ELR (cell line): ENCODE measurements at places on chromosomes 16 and 17.

GRCh38 chr16:86354641-86355513 lies 155.4 kb upstream of the FOXF1 start:
- peak; percentile 90 for DNase-seq

GRCh38 chr16:21277927-21278706 lies at the start of gene CRYM:
TSS of gene CRYM (minus strand) at chr16:21278290. CDS start at chr16:21278251, 39 bp downstream.
- DNase-seq: peak; percentile 45

DNA sequence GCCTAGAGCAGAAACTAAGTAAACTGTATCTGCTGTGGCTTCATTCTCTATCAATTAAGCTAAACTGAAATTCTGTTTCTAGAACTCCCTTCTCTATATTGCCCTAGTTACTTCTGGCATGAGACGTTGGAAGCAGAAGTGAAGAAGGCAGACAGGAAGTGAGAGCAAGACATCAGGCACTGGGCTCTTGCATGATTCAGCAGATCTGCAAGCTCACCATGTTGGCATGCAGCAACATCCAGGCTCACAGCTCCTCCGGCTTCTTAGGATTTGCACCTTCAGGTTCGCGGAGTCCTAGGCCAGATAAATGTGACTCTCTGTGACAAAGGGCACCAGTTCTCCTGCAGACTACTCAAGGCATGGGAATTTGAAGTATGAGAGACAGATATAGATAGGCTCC lies 148.3 kb downstream of the CDH8 start:
- peak; percentile 22 for DNase-seq

GRCh38 chr16:87423429-87423828 lies 31.3 kb downstream of the MAP1LC3B start:
- no peak for DNase-seq

GRCh38 chr17:53273126-53273525 lies 549.6 kb upstream of the KIF2B start:
- DNase-seq: no peak

- DNase-seq: no peak
Measured at GRCh38 chr16:56777001-56777400, 47.1 kb downstream of the NUP93 start.

- no peak for DNase-seq
Measured at GRCh38 chr17:64947152-64947551, 27.9 kb upstream of the LRRC37A3 start.

DNA sequence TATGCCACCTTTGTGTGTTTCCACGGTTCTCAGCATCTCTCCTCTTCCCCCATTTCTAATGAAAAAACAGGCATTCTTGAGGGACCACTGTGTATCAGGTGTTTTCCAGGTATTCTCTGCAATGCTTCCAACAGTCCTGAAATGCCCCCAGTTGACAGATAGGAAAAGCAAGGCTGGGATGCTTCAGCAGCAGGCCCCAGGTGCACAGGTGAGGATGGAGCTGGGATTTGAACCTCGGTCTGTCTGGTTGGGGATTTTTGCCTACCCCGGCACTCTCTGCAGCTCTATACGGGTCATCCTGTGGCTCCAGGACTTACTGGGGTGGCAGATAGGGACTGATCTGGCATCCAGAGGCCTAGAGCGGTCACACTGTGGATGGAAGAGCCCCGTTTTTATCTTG lies 180.5 kb upstream of the GSE1 start:
- no peak for DNase-seq

- DNase-seq: no peak
Measured at GRCh38 chr16:83854420-83854819, 44.5 kb upstream of the MLYCD start.

DNA sequence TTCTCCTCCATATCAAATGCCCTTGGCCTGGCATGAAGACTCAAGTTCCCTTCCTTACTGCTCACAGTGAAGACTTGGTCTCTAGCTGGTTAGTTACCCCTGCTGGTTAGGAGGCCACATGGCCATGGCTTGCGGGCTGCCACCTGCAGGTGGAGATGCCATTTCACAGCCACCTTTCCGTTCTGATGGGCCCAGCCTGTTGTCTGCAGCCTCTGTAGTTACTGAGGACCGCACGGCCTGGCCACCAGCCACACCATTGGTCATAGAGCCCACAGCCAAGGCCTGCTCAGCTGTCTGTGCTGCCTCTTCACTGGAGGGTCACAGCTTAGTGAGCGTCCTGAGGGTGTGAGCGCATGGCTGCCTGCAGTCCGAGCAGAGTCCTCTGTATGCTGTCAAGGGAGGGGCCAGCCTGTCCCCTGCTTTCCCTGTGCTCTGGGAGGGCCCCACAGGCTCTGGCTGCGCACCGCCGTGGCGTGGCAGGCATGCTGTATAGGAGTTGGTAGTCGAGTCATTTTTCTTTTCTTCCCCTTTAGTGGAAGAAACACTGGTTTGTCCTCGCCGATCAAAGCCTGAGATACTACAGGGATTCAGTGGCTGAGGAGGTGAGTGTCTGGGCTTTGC lies 59.2 kb downstream of the PLD6 start:
- DNase-seq: peak; percentile 29

GRCh38 chr17:81870131-81870980 lies 781 bp downstream of the ARHGDIA start:
- DNase-seq: peak; percentile 83

DNA sequence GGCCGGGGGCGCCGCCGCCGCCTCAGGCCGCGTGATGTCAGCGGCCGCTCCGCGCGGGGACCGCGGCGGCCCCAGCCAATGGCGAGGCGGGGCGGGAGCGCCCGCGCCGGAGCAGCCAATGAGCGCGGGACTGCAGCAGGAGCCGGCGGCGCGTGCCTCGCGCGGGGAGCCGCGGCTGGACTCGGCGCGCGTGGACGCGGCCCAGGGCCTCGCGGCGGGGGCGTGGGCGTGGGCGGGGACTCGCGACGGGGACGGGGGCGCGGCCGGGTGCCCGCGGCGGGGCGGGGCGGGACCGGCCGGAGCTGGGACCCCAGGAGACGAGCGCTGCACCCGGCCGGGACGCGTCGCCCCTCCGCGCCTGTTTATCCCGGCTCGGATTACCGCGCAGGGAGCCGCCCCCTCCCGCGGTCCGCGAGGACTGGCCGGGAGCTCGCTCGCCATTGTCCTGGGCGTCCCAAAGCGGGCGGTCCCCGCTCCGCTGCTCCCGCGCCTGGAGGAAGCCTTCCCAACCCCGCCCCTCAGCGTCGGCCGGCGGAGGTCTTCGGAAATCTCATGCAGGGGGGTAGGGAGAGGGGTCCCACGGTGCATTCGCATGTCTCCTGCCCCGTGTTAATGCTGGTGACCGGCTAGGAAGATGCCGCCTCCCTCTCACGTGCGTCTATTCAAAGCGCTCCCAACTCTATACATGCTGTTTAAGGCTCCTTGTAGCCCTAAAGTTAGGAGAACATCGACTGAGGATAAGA lies at the start of gene RNF157:
TSS of gene RNF157 (minus strand) at position 33 of the 743 bp plus-strand sequence. CDS start 253 bp downstream, outside the sequence.
- peak; percentile 56 for DNase-seq

GRCh38 chr16:56547120-56547948 lies 17.5 kb upstream of the MT4 start:
- peak; percentile 84 for DNase-seq

- DNase-seq: peak; percentile 69
Measured at GRCh38 chr16:56950881-56951771, 10.6 kb upstream of the CETP start.

DNA sequence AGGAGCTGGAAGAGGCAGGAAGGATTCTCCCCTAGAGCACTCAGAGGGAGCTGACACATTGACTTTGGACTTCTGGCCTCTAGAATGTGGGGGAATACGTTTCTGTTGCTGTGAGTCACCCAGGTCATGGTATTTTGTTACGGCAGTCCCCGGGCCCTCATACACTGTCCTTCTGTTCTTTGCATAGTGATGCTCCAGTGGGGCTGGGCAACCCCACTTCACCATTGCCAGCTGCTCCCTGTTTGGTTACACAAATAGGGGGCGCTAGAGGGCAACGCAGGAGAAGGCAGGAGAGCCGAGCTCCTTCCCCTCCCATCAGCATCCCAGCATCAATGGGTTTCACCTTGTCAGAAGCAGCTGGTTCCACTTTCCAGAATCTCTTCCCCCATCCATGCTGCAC lies 257.7 kb upstream of the FOXF1 start:
- peak; percentile 67 for DNase-seq

GRCh38 chr16:86531641-86532525 lies 21.6 kb downstream of the FOXF1 start:
- DNase-seq: no peak

DNA sequence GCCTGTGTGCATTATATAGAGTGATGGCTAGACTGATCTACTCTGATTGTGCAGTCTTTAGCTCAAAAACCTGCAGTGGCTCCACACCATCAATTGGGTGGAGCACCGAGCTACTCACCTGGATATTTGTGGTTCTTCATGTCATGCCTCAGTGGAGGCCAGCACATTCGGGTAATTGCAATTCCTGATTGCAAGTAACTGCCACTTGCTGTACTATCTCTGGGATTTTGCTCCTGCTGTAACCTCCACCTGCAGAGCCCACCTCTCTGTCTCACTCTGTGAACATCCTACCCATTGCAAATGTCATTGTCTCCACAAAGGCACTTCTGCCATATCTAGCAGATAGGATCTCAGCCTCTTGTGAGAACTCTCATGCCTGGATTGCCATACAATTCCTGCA lies 1.7 kb upstream of the CCL1 start:
- no peak for DNase-seq

DNA sequence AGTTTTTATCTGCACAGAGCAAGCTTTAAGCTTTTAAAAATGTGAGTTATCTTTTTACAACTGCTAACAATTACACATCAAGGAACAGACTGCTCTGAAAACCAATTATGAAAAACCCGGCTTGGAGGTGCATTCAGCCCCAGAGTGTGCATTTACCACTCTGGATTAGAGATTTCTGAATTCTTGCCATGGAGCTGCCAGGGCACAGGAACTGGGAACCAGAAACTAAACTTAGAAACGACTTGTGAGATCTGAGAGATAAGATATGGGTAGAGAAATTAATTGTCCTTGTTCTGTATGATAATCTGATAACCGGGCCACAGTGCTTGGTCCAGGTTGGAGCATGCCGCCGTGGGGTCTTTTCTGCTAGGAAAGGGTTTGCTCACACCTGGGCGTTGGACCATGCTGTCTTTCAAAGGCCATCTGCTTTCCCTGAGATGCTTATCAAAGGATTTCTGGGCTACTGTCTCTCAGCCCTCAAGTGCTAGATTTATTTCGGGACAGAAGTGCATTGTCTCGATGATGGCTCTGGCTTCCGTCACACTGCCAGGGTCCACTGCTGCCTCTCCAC lies 210.0 kb downstream of the MAF start:
- no peak for DNase-seq

GRCh38 chr17:72407336-72407909 lies 286.6 kb downstream of the SOX9 start:
- peak; percentile 97 for DNase-seq

DNA sequence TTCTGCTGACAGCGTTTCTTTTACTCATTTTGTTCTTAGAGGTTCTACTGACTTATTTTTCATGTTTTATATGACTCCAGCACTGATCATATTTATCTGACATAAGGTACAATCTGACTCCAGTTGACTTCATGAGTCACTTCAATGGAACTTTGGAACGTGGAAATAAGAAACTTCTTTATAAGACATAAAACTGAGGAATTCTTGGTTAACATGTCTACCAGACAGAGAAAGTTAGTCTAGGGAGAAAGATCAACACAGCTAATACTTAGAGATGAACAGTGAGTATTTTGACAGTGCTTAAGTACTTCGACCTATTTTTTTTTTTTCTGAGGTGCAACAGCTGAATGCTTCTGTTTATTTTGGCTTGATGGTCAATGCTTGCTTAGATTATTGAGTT lies 679.5 kb downstream of the KCNJ2 start:
- peak; percentile 66 for DNase-seq

DNA sequence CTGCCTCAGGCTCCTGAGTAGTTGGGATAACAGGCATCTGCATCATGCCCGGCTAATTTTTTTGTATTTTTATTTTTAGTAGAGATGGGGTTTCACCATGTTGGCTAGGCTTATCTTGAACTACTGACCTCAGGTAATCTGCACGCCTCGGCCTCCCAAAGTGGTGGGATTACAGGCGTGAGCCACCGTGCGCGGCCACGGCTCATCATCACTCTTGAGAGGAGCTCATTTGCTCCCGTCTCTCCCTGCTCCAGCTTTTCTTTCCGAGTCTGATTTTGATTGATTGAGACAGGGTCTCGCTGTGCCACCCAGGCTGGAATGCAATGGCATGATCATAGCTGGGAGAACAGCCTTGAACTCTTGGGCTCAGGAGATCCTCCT lies 12.6 kb downstream of the PGS1 start:
- no peak for DNase-seq

DNA sequence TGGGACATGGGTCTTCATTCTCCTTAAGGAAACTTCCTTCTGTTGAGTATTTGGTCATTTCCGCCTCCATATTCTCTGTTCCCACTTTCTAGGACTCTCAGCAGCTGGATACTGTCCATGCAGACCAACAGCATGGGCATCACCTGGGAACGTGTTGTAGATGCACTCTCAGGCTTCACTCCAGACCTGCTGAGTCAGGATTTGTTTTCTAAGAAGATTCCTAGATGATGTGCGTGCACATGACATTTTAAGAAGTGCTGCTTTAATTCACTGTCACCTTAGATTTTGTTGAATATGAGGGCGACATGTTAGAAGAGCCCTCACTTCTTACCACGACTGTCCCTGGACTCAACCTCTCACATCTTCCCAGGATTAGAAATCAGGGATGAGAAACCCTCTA lies 10.0 kb upstream of the SDK2 start:
- no peak for DNase-seq

- no peak for DNase-seq
Measured at GRCh38 chr17:2563061-2563460, 30.4 kb upstream of the PAFAH1B1 start.

GRCh38 chr17:80203471-80203963 lies 16.6 kb downstream of the SGSH start:
- no peak for DNase-seq

GRCh38 chr17:36682773-36683172 lies 81.4 kb downstream of the MRM1 start:
- no peak for DNase-seq

DNA sequence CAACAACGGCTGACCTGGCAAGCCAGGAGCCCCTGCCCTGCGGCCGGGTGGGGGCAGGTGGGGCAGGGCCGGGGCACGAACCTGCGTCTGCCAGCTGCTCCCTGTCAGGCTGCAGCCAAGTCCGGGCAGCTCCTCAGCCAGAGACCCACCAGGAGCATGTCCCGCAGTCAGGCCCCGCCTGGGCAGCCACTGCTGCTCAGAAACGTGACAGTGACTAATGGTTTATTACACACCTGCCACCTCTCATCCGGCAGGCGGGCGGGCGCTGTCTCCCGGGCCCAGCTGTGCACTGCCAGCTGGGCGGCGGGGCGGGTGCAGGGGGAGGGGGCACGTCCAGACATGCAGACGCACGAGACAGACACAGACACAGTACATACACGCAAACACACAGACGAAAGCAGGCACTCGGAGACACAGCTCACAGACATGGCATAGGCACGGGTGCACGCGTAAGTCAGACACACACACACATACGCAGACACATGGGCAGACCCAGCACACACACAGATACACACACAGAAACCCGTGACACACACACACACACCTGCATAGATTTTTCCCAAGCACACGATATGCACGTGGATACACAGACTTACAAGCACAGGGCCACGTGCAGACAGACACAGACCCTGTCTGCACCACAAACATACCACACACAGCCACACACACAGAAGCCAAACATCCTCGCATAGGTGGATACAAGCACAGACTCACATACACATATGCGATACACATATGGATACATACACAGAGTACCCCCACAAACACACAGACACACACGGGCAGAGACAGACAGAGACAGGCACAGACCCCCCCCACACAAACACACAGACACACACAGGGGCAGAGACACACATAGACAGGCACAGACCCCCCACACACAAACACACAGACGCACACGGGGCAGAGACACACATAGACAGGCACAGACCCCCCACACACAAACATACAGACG lies 248.3 kb upstream of the CIBAR2 start:
- DNase-seq: no peak
